Foreskin keratinocyte (primary cell): ENCODE measurements at places on chromosomes 12 and 14. TPM values are rescaled to one million over a fixed set of nuclear protein-coding genes. Genes with fewer than 3 reads are reported as not detected.

DNA sequence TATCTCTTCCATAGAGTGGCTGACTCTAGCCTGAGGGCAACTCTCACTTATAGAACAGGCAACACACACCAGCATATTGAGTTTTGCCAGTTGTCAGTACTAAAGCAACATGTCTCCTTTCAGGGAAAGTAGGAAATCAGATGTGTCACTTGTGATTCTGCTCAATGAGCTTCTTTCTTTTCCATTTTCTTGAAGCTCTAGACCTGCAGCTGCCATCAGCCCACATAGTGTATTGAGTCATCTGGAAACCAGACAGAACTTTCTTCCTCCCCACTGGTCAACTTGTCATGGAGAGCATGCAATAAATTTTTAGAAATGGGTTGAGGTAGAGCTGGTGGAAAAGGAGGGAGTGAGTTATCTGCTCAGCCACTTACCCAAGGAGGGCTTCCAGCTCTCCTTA is 209.0 kb upstream of the PLEKHG7 start:
- DNase-seq = no peak

DNA sequence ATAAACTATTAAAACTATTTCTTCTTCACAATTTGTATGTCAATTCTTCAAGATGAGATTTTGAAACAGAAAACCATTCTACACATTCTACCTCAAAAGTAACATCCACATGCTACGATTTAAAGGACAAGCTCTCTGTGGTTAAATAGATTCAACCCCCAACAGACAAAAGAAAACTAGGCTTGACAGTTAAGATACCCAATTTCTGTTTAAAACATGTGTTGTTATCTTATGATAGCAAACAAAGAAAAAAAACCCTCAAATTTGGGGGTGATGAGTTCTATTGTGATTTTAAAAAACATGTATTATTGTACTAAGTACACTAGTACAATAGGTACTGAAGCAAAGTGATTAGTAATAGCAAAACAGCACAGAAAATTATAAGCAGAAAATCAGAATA is 33.8 kb downstream of the ATF7 start:
- DNase-seq = no peak

- no peak for DNase-seq
These were observed 42.1 kb downstream of the SLCO1B3 start for GRCh38 chr12:20852649-20853048.

DNA sequence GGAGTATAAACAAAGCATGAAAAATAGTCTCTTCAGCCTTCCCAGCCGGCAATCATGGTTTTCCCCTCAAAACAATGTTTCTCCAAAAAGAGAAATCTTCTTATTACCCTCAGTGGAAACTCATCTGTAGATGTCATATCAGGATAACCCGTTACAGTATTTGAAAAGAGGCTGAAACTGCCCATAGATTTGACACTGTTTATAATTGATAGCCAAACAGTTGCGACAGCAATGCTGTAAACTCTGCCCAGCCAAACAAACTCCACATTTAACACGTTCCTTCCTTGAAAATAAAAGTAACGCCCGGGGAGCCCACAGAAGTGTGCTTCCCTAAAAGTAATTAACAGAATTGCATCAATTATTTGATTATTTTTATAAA is 201.3 kb upstream of the FOXN3 start:
- peak; percentile 18 for DNase-seq

DNA sequence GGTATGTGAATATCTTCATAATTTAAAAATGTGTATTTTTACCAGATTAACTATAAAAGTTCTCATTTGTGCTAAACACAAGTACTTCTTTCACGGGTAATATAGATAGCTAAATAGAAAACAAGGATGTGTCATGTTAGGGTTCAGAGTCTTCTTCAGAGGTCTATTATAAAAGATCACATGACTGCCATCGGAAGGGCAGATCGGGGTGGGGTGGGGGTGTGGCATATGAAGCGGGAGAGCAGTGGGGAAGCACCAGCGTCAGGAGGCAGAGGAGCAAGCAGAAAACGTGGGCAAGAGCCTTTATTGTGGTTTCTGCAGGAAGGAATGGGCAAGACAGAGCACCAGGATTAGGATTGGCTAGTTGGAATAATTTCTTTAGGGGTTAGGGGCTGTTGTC is 63.7 kb upstream of the DNM1L start:
- no peak for DNase-seq

DNA sequence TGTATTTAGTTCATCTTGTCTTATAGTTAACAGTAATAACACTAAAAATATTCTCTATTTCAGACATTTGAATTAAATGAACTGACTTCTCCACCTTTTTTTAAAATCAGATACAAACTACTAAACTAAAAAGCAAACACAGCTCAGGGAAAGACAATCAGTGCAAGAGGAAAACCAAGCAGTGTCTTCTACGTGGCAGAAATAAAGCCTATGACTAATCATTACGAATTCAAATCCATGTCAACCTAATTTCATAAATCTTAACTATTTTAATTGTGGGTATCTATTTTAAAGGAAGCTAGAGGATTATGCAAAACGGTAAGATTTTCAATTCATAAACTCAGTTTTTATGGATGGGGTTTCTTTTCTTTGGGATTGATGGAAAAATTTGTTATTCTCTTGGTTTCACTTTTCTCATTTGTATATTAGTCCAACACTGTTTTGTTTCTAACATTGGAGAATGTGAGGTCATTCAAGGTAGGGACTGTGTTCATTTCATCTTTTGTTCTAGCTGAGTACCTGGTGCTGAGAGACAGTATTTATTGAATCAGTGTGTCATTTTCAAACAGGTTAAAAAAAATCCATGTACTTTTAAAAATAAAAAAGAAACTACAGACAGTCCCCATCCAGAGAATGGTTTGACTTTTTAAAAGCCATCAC is 12.8 kb upstream of the PALS1 start:
- DNase-seq = peak; percentile 30

- no peak for DNase-seq
These were observed 1.3 kb downstream of the MARS1 start for GRCh38 chr12:57489157-57489641.

GRCh38 chr14:63248211-63248610 is 44.0 kb downstream of the RHOJ start:
- no peak for DNase-seq

- DNase-seq = no peak
These were observed 600 bp upstream of the LAG3 start for GRCh38 chr12:6771509-6772330.

DNA sequence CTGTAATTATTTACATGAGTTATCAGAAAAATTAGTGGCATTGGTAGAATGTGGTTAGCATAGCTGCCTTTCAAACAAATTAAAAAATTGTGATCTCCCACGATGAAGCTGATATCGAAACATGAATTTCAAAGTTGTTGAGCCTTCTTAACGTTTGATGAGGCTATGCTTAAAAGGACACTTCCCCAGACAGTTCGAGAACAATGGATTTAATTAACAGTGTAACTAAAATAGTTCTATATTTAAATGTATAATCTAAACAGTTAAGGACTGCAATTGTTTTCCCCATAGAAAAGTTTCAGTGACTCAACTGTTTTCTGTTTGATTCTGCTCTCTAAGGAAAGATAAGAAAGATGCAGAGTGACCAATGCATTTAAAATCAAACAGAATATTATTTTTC is 1.6 kb downstream of the CLEC2B start:
- DNase-seq = no peak

- no peak for DNase-seq
These were observed 419.9 kb upstream of the ATP2B1 start for GRCh38 chr12:90128526-90128925.

DNA sequence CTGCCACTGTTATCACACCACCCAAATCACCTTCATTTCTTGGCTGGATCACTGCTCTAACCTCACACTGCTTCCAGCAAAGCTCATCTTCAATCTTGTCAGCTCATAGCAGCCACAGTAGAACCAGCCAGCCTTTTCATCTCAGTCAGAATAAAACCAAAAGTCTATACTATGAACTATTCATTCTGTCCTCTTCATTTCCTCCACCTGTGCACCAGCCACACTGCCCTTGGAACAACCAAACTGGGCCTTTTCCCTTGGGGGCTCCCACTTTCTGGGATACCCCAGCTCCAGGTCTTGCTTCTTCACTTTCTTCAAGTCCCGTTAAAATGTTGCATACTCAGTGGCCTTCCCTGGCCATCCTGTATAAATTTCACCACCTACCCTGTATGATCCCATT is 234.4 kb upstream of the DAAM1 start:
- no peak for DNase-seq

EML5 gene
- total RNA-seq = 0.39 and 0.78 TPM in 2 replicates

PRDM4 gene
- 27.9 and 30.7 TPM in 2 replicates for total RNA-seq

COX14 gene
- total RNA-seq = 42.7 and 44.0 TPM in 2 replicates

RNF212B gene
- total RNA-seq = not detected in 2 replicates

KERA gene
- total RNA-seq = not detected in 2 replicates

MMP19 gene
- 5.2 and 6.3 TPM in 2 replicates for total RNA-seq

RNASE7 gene
- 10.5 and 17.1 TPM in 2 replicates for total RNA-seq
